ENCODE measurements at places on chromosomes 7 and 10. TPM values are rescaled to one million over a fixed set of nuclear protein-coding genes. Genes with fewer than 3 reads are reported as not detected.

- H3K4me3 ChIP-seq: no peak overlapping the region
- H3K36me3 ChIP-seq: no peaks in the 10 kb centered on the region
- no peaks in the 10 kb centered on the region for H3K27me3 ChIP-seq
- no peak overlapping the region for H3K27ac ChIP-seq
- no peak for DNase-seq
These were observed 378.2 kb upstream of the PRKCQ start for GRCh38 chr10:6958254-6958653.

- no peaks in the 10 kb centered on the region for H3K36me3 ChIP-seq
- H3K4me1 ChIP-seq: no peaks in the 10 kb centered on the region
- no peak overlapping the region for H3K27ac ChIP-seq
These were observed 29.4 kb downstream of the FAM241B start for GRCh38 chr10:69659241-69660038.

Gene VAX1
- total RNA-seq: 4.6 TPM

Gene CYP3A7
- not detected for total RNA-seq

Gene LRRD1
- total RNA-seq: 0.05 TPM
